ENCODE measurements at places on chromosomes 16 and 17.

GRCh38 chr17:60857556-60858080, 180.0 kb downstream of the BCAS3 start:
- DNase-seq, result no peak

DNA sequence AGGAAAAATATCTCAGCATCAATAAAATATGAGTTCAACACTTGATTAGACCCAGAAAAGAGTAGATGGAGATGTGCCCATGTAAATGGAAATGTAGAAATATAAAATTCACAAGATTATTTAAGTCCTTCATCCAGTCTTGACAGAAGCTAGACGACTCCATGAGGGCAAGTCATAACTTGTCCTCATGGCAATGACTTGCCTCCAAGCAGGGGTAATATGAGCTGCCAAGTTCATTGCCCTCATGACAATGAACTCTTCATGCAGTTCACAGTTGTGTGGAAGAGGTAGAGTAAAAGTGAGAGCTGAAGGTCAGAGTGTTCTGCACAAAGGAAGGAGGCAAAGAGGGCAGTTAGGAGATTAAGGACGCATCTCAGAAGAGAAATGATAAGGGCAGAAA, 22.3 kb downstream of the CDH11 start:
- DNase-seq, result no peak

GRCh38 chr16:1028056-1028455, 44.5 kb upstream of the SSTR5 start:
- no peak for DNase-seq

- DNase-seq, result no peak
Measured at GRCh38 chr16:58339452-58339981, 44.7 kb upstream of the PRSS54 start.

DNA sequence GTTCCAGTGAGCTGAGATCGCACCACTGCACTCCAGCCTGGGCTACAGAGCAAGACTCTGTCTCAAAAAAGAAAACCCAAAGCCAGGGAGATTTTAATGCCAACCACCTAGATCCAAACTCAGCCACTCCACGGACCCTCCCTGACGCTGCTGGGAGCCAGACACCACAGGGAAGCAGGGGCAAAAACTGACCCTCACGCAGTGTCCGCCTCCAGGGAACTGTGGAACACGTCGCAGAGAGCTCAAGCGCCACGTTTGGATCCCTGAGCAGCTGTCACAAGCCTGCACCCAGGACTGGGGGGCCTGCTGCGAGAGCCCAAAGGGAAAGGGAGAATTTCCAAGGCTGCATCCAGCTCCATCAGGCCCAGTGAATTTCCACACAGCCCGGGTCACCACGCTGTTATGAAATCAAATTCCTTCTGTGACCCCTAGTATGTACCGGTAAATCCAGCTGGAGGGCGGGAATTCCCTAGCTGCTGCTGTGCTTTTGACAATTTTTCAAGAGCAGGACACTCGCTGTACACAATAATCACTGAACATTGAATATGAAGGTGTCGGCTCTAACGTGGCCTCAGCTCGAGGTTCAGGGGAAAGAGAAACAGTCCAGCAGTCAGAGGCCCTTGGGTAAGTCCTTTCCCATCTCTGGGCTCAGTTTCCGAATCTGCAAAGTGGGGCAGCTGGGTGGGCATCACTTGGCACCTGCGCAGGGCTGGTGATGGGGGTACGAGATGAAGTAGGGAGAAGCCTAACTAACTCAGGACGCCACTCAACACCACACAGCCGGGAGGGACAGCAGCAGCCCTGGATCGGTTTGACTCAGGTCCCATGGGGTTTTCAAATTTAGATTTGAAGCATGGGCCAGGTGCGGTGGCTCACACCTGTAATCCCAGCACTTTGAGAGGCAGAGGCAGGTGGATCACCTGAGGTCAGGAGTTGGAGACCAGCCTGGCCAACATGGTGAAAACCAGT, 8.6 kb downstream of the CARHSP1 start:
- no peak for DNase-seq

GRCh38 chr16:20763461-20764232, at the start of gene ACSM3:
Gene ACSM3 (plus strand): TSS chr16:20764014. CDS start chr16:20770035, 6,021 bp downstream.
- DNase-seq, result peak; percentile 59

GRCh38 chr16:75983296-75983695, 257.0 kb upstream of the CPHXL start:
- DNase-seq, result no peak

DNA sequence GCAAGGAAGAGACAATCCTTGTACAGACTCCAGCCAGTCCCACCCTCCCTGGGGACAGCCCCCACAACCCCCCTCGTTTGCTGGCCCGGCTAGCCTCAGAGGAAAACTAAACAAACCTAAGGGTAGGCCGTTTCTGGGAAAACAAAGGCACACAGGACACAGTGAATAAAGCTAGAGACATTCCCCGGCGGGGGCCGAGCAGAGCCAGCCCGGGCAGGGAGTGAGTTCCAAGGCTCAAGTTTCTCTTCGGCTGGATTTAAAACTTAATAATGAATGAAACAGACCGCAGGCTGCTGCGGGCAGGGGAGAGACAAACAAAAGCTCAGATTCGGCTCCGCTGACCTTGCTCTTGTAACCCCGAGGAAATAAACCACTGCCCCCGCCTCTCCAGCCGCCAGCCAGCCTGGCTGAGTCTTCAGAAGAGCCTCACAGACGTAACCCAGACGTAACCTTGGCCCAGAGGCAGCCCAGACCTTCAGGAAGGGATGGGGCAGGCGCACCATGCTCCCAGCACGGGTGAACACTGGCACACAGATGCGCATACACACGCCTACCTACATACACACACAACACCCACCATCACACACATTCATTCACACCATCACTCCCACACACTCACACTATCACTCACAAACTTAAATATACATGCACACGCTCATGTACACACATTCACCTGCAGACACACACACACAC, 216.0 kb downstream of the ZNF423 start:
- DNase-seq, result no peak

DNA sequence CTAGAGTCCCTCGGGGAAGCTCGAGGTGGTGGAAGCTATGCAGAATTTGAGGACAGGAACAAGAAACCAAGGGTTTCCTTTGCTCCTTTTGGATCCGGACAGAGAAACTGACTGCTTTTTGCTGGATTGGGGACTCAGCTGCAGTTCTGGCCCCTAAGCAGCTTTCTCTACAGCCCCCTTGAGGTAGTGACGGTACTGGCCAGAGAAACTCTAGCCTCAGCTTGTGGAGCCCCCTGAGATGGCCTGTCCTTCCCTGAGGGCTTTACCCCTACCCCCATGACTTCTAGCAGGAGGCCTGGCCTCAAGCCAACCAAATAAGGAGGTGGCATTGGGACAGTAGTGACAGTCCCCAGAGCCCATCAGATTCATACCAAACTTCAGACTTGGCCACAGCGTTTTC, 118.1 kb downstream of the IRX5 start:
- DNase-seq, result no peak

GRCh38 chr17:42953669-42954068, 10.6 kb downstream of the AARSD1 start:
- DNase-seq, result no peak

DNA sequence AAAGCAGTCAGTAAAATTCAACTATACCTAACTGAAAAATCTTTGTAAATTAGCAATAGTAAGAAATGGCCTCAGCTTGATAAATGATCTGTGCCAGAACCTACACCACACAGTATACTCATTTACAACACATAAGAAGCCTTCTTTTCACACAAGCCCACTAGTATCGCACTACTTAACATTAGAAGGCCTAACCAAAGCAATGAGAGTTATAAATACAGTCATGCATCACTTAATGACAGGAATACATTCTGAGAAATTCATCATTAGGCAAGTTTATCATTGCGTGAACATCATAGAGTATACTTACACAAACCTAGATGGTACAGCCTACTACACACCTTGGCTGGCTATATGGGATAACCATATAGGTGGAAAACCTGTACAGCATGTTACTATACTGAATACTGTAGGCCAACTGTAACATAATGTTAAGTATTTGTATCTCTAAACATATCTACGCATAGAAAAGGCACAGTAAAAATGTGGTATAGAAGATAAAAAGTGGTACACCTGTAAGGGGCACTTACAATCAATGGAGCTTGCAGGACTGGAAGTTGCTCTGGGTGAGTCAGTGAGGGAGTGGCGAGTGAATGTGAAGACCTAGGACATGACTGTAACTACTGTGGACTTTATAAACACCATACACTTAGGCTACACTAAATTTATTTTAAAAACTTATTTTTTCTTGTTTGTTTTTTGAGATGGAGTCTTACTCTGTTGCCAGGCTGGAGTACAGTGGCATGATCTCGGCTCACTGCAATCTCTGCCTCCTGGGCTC, 126.5 kb upstream of the CORO6 start:
- no peak for DNase-seq

All from COLO829 (cell line).